GM12878 (cell line): ENCODE measurements at places on chromosomes 12 and 14. TPM values are rescaled to one million over a fixed set of nuclear protein-coding genes. Genes with fewer than 3 reads are reported as not detected.

Gene NGB
- total RNA-seq, result not detected in 2 replicates

Gene EID3
- 3.4 and 4.5 TPM in 2 replicates for total RNA-seq

DNA sequence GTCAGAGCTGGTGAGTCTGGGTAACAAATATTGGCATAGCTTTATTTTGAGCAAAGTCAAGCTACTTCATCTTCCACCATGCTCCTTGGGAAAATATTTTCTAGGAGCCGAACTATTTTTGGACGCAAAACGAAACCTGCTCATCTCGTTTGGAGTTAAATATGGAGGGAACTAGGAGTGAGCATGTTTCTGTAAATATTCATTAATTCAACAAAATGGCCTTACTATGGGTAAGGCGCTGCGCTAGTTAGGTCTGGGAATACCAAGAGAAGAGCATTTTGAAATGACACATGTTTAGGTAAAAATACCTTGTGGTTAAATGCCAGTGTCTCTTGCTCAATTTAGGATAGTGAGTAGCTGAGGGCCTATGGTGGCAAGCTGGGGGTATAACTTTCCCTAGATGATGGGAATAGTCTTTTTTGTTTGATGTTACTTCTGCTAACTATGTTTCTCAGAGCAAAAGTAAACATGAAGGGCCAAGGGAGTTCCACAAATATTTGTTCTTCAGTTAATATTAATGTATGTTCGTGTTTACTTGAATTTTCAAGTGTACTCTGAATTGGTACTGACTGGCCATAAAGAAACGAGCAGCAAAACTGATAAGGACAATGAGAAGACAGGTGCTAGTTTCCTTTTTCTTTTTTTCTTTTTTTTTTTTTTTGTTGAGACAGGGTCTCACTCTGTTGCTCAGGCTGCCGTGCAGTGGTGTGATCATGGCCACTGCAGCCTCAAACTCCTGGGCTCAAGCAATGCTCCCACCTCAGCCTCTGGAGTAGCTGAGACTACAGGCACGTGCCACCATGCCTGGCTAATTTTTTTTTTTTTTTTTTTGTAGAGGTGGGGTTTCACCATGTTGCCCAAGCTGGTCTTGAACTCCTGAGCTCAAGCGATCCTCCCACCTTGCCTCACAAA is 77.7 kb downstream of the MAP1LC3B2 start:
- DNase-seq, result no peak

GRCh38 chr12:69546693-69547438 is 38.4 kb upstream of the CCT2 start:
- DNase-seq, result peak; percentile 19
